ENCODE measurements at places on chromosomes 7 and 10.

GRCh38 chr7:22563032-22563501 is 63.1 kb upstream of the STEAP1B start:
- peak; percentile 38 for DNase-seq

DNA sequence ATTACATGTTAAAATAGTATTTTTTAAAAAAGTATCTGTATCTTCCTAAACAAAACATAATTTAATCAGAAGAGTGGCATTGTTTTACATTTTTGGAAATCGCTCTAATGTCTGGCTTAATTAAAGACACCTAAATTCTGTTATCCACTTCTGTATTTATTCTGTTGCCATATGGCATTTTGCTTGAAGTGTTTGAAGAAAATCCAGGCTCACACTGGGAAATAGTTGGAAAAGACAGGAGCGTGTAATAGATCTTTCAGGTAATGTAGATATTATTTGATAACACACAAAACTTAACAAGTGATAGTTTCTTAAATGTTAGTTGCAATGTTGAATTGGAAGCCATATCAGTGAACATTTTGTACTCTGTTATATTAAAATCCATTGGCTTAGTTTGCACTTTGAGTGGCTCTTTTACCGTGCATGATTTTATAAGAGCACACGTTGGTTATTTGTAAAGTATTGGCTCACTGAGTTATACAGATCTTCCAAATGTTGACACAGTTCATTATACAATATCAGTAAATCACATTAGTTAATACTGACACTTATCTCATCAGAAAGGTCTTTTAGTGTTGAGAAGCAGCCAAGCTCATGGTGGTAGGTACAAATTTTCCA is 128.4 kb upstream of the NPVF start:
- DNase-seq = no peak

- DNase-seq = no peak
Measured at GRCh38 chr7:45325378-45325777, 167.8 kb downstream of the RAMP3 start.

DNA sequence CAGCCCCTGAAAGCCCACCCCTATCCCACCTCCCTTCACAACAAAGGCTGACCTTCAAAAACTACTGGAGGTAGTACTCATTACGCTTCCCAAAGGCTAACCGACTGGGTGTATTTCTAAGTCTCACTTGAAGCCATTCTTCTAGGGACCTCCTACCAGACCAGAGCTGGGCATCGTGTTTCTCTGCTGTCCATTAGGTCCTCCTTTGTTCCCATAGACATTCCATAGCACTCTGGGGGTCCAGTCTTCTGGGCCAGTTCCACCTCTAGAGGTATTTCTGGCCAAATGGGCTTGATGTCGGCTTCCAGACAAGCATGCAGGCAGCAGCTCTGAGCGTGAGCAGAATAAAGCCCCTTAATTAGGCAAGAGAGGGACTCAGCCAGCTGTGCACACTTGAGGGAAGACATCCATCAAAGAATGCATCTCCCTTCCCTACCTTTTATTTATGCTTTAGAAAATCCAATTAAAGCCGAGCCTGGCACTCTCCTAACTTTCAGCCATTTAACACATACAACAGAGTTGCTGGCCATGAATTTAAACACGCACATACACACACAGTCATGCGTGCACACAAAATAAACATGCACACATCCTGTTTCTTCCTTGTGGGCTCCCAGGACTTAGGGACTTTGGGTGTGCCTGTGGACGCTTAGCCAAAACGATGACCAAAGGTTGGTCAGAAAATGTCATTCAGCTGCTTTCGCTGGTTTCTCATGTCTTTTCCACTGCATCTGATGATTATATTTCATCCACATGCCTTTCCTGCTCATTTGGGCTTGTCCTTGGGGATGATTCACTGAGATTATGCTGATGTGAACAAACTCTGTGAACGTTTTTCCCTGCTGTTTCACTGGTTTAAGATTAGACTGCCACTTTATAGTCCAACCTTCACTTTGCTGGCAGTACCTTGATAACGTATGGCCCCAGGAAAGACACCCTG is 362.0 kb upstream of the NFE2L3 start:
- peak; percentile 46 for DNase-seq

- no peak for DNase-seq
Measured at GRCh38 chr10:26274391-26274790, 57.8 kb downstream of the GAD2 start.

GRCh38 chr10:79084972-79085597 is 16.3 kb downstream of the ZMIZ1 start:
- DNase-seq = no peak

- DNase-seq = no peak
Measured at GRCh38 chr7:124777268-124777667, 11.7 kb upstream of the GPR37 start.

DNA sequence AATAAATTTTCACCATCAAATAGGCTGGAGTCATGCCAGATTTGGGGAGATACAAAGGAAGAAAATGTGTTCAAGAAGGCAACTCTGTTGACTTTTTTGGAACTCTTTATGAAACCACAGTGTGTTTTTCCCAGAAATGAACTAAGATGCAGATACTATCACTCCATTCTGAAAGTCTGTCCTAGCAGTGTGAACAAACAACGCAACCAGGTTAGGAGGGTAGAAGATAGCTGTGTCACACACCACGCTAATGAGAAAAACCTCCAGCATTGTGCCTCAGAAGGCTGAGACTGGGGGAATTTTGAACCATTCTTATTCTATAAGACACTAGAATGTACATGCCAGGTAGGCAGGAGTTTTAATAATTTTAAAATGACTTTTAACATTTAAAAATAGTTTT is 15.9 kb upstream of the ATP6V0A4 start:
- no peak for DNase-seq
